Stomach (tissue), 19 donors: ENCODE measurements at places on chromosomes 7 and 10. TPM values are rescaled to one million over a fixed set of nuclear protein-coding genes. Genes with fewer than 3 reads are reported as not detected.

SH2D4B gene
- 0.03 TPM for polyA plus RNA-seq

ACADSB gene
- 10.7 TPM for polyA plus RNA-seq

PPP1R9A gene
- polyA plus RNA-seq: 1.8 TPM

- peak; percentile 92 for DNase-seq
Measured at GRCh38 chr7:80134536-80135308, at the start of gene GNAI1. TSS of gene GNAI1 (plus strand) at chr7:80134831. CDS start at chr7:80135161, 330 bp downstream.

DNA sequence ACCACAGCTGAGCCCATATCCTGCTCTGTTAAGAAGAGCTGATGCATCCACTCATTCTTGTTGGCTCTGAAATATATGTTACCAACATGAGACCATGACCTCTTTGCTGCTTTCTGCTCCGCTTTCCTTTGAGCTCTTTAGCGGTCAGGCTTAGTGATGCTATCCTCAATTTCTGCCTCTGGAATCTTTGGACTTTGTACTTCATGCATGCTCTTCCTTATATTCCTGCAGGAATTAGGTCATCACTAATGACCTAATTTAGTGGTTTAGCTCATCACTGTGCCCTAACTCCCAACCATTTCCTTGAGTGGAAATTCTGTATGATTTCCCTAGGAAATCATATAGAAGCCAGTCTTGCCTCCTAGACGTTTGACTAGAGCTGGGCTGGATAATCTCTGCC lies 119.5 kb downstream of the AOAH start:
- DNase-seq: no peak

GRCh38 chr10:37839243-37839642 lies 18.2 kb downstream of the ZNF248 start:
- DNase-seq: no peak

GRCh38 chr10:114172216-114172615 lies 1.8 kb downstream of the CCDC186 start:
- DNase-seq: no peak

- no peak for DNase-seq
Measured at GRCh38 chr10:11325817-11326216, 285.6 kb downstream of the USP6NL start.

- no peak for DNase-seq
Measured at GRCh38 chr7:37255327-37255944, 193.2 kb downstream of the ELMO1 start.

GRCh38 chr7:150988230-150989226 lies 2.3 kb upstream of the NOS3 start:
- no peak for DNase-seq

GRCh38 chr10:44500451-44500850 lies 115.6 kb upstream of the CXCL12 start:
- DNase-seq: no peak

- no peak for DNase-seq
Measured at GRCh38 chr7:17986851-17987250, 40.8 kb downstream of the PRPS1L1 start.

DNA sequence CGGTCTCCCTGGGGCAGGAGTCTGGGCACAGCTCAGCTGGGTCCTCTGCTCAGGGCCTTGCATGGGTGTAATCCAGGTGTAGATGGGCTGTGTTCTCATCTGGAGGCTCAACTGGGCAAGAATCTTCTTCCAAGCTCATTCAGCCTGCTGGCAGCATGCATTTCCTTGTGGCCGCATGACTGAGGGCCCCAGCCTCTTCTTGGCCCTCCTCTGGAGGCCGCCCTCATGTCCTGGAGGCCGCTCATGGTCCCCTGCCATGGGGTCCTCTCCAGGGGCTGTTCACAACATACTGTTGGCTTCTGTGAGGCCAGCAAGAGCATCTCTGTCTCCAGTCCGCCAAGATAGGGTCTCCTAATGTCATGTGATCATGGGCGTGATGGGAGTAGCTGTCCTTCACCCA lies 437.5 kb upstream of the FOXK1 start:
- no peak for DNase-seq

- DNase-seq: peak; percentile 65
Measured at GRCh38 chr10:112792487-112793201, 157.4 kb upstream of the TCF7L2 start.

DNA sequence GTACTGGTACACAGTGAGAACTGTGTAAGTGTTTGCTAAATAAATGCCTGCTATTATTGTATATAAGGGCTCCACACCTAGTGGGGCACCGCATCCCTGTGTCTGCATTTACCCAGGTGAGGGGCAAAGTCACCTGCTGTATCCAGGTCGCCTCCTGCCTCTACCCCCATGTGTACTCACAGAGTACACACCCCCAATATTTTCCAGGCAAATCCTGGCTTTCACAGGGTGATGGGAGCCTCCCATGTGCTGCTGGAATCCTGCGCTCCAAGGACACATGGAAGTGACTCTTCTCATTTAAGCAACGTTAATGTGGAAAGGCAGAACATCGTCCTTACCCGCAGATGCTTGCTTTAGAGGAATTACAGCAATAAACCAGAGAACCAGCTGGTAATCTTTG lies 48.2 kb downstream of the ARHGAP22 start:
- DNase-seq: no peak
